Heart left ventricle (tissue), 16 donors: ENCODE measurements at places on chromosomes 5 and 9. TPM values are rescaled to one million over a fixed set of nuclear protein-coding genes. Genes with fewer than 3 reads are reported as not detected.

The ZNF883 gene
- 7.0 TPM for total RNA-seq

The TSLP gene
- total RNA-seq: 4.1 TPM

DNA sequence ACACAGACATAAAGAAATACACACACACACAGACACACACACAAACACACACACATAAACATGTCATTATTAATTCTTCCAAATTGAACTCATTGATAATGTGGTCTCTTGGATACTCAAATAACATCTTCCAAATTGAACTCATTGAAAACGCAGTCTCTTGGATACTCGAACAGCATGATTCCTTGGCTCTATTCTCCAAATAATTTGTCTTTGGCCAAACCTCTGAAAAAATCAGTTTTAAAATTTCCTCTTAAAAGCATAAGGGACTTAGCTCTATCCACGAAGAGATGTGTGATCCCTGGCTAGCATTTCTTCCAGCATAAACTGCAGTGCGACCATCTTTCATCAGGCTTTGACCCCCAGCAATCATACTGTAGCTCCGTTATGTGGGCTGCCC lies 296.6 kb downstream of the IRX2 start:
- H3K27ac ChIP-seq: no peak overlapping the region
- no peak overlapping the region for H3K4me3 ChIP-seq
- H3K36me3 ChIP-seq: no peaks in the 10 kb centered on the region
- no peak for DNase-seq
- H3K4me1 ChIP-seq: no peaks in the 10 kb centered on the region
- no peaks in the 10 kb centered on the region for H3K27me3 ChIP-seq

GRCh38 chr9:72022841-72023240 lies 37.6 kb downstream of the C9orf57 start:
- no peaks in the 10 kb centered on the region for H3K36me3 ChIP-seq
- no peak overlapping the region for H3K27ac ChIP-seq
- no peaks in the 10 kb centered on the region for H3K27me3 ChIP-seq

- no peaks in the 10 kb centered on the region for H3K4me1 ChIP-seq
- no peak overlapping the region for H3K4me3 ChIP-seq
- no peaks in the 10 kb centered on the region for H3K27me3 ChIP-seq
- no peaks in the 10 kb centered on the region for H3K36me3 ChIP-seq
Measured at GRCh38 chr9:123604861-123605260, 248.9 kb downstream of the CRB2 start.

- H3K36me3 ChIP-seq: no peaks in the 10 kb centered on the region
- no peak overlapping the region for H3K27ac ChIP-seq
- no peaks in the 10 kb centered on the region for H3K4me1 ChIP-seq
- H3K4me3 ChIP-seq: no peak overlapping the region
- DNase-seq: no peak
- H3K27me3 ChIP-seq: no peaks in the 10 kb centered on the region
Measured at GRCh38 chr9:11312966-11313365, 700.2 kb upstream of the PTPRD start.

DNA sequence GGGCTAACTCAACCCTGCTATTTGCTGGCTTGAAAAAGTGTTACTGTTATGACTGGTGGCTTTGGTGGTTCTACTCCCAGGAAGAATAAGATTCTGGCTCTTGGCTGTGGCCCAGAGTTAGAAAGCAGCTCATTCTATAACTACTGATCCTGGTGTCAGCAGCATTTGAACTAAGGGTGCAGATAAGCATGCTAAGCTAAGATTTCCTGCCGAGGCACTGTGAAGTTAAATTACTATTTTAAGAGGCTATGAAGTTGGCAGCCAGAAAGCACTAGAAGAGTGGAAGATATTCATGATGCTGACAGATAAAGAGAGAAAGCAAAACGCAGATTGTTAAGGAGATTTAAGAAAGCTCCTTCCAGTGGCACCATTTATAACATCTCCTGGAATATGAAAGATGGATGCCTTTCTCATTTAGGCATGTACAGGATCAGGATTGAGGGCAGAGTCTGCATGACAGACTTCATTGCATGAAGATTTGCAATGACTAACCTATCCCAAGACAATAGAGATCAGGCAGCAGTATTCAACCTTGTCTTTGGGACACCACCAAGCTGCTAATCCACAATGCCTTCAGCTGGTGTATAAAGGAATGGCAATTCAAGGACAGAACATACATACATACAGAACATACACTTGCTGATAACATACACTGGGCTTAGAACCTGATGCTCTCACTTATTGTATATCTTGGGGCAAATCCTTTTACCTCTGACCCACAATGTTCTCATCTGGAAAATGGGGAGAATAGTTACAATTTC lies 11.7 kb downstream of the BRINP1 start:
- no peak for DNase-seq
- no peak overlapping the region for H3K27ac ChIP-seq
- H3K4me3 ChIP-seq: no peak overlapping the region
- no peaks in the 10 kb centered on the region for H3K4me1 ChIP-seq
- no peaks in the 10 kb centered on the region for H3K27me3 ChIP-seq
- H3K36me3 ChIP-seq: no peaks in the 10 kb centered on the region

- H3K4me3 ChIP-seq: no peak overlapping the region
- H3K27ac ChIP-seq: peak overlapping the region; percentile 54
- H3K27me3 ChIP-seq: no peaks in the 10 kb centered on the region
- no peak for DNase-seq
- H3K4me1 ChIP-seq: no peaks in the 10 kb centered on the region
Measured at GRCh38 chr9:115673599-115673998, 480.0 kb upstream of the PAPPA start.

- no peak overlapping the region for H3K4me3 ChIP-seq
- H3K36me3 ChIP-seq: peaks cover 20% of the 10 kb centered on the region
- no peaks in the 10 kb centered on the region for H3K4me1 ChIP-seq
- H3K27me3 ChIP-seq: no peaks in the 10 kb centered on the region
- H3K27ac ChIP-seq: no peak overlapping the region
Measured at GRCh38 chr5:131196331-131196730, 25.6 kb downstream of the LYRM7 start.

DNA sequence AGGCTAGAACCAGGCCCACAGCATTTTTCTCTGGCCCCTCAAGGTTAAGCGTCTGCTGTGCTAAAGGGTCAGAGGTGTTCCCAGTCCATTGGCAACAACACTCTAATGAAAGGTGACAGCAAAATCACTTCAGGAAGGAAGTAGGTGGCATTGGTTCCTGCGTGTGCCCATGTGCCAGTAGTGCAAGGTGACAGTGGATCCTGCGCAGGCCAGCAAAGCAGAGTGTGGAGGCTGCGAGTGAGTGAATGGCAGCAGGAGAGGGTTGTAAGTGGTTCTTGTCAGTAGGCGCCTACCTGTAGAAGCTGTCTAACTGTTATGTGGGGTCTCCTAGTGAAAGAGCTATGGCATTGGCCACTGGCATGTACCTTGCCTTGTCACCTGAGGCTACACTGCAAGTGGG lies 898.2 kb upstream of the TYRP1 start:
- no peak overlapping the region for H3K4me3 ChIP-seq
- no peak overlapping the region for H3K27ac ChIP-seq
- H3K27me3 ChIP-seq: no peaks in the 10 kb centered on the region
- DNase-seq: no peak
- H3K36me3 ChIP-seq: no peaks in the 10 kb centered on the region

- no peaks in the 10 kb centered on the region for H3K4me1 ChIP-seq
- no peaks in the 10 kb centered on the region for H3K27me3 ChIP-seq
- H3K4me3 ChIP-seq: no peak overlapping the region
- H3K27ac ChIP-seq: no peak overlapping the region
- H3K36me3 ChIP-seq: no peaks in the 10 kb centered on the region
Measured at GRCh38 chr5:177100714-177101121, 14.0 kb downstream of the FGFR4 start.

GRCh38 chr9:105681724-105682123 lies 12.6 kb upstream of the TMEM38B start:
- no peaks in the 10 kb centered on the region for H3K4me1 ChIP-seq
- no peaks in the 10 kb centered on the region for H3K36me3 ChIP-seq
- no peak overlapping the region for H3K4me3 ChIP-seq
- H3K27me3 ChIP-seq: no peaks in the 10 kb centered on the region
- no peak overlapping the region for H3K27ac ChIP-seq

DNA sequence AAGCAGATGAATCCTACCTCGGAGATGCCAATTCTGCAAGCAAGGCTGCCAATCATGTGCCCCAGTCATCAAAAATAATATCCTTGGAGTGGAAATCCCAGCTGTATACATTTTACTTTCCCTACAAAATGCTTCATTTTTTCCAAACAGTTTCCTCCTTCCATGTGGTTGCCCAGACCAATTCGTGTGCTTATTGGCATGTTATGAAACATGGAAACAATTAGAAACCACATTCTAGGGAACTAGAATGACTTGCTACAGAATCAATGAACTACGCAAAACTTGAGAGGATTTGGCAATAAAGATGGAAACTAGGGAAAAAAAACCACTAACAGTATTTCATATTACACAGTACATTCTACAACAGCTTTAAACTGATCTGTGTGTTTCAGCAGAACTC lies 584.5 kb upstream of the DMAC1 start:
- no peaks in the 10 kb centered on the region for H3K27me3 ChIP-seq
- no peak overlapping the region for H3K4me3 ChIP-seq
- DNase-seq: no peak
- no peaks in the 10 kb centered on the region for H3K4me1 ChIP-seq

DNA sequence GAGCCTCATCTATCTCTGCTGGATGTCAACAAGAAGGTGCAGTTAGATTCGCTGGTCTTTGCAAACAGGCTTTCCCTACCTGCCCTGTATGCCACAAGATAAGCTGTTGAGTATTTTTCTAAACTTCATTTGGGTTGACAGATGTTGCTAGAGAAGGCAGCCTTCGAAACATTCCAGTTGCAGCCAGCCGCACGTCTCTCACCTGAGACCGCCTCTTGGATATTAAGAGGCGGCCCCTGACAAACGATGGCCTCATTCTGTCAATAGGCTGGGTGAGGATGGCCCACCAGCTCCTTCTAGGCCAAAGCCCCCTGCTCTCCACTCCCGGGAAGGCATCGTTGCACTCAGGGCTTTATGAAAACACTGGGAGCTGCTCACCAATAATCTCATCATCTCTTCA lies 181.6 kb downstream of the DAB2IP start:
- no peak for DNase-seq
- H3K27ac ChIP-seq: no peak overlapping the region
- H3K4me1 ChIP-seq: peaks cover 6% of the 10 kb centered on the region
- no peak overlapping the region for H3K4me3 ChIP-seq
- no peaks in the 10 kb centered on the region for H3K27me3 ChIP-seq
- H3K36me3 ChIP-seq: no peaks in the 10 kb centered on the region

DNA sequence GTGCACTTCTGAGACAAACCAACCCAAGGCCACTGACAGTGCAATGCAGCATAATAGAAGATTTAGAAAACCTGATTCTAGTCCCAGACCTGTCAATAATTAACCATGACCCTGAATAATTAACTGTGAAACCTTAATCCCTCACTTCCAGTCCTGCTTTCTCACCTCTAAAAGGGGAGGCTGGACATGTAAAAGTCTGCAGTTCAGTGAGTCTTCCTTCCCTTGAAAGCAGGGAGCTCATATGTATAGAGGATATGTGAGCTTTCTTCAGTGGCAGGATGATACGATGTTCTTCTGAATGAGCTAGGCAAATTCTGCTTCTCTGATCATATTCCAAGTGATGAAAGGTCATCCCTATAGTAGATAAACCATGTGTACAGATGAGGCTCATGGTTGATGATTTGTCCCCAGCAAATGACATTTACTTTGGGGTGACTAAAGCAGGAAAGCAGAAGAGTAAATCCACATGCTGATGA lies 2.9 kb downstream of the KCNV2 start:
- no peaks in the 10 kb centered on the region for H3K27me3 ChIP-seq
- H3K4me1 ChIP-seq: no peaks in the 10 kb centered on the region
- no peak for DNase-seq
- no peak overlapping the region for H3K4me3 ChIP-seq
- no peak overlapping the region for H3K27ac ChIP-seq

- H3K4me1 ChIP-seq: no peaks in the 10 kb centered on the region
- DNase-seq: no peak
- no peak overlapping the region for H3K4me3 ChIP-seq
- no peaks in the 10 kb centered on the region for H3K36me3 ChIP-seq
- no peak overlapping the region for H3K27ac ChIP-seq
Measured at GRCh38 chr9:60545878-60546385, 368.3 kb upstream of the SPATA31A5 start.

- no peak overlapping the region for H3K4me3 ChIP-seq
- H3K36me3 ChIP-seq: peaks cover 100% of the 10 kb centered on the region
- no peaks in the 10 kb centered on the region for H3K27me3 ChIP-seq
- DNase-seq: no peak
Measured at GRCh38 chr5:98898743-98899142, 30.1 kb downstream of the CHD1 start.

DNA sequence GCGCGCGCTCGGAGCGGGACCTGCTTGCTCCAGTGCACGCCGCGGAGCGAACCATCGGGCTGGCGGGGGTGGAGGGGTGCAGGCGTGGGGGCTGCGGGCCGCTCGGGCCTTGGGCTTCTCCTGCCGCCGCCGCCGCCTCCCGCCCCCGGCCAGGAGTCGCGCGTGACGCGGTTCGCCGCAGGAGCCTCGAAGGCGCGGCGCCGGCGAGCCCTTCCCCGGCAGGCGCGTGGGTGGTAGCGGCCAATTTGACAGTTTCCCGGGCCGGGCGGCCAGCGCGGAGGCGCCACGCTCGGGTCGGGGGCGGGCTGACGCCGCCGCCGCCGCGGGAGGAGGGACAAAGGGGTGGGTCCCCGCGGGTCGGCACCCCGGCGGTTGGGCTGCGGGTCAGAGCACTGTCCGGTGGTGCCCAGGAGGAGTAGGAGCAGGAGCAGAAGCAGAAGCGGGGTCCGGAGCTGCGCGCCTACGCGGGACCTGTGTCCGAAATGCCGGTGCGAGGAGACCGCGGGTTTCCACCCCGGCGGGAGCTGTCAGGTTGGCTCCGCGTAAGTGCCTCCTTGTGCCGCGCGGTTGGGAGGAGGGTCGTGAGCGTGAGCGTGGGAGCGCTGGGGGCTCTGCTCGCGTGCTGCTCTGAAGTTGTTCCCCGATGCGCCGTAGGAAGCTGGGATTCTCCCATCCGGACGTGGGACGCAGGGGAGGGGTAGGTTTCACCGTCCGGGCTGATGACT lies at the start of gene TJP2:
TJP2 (plus strand) TSS at position 387 of the 725 bp plus-strand sequence; CDS start at position 483, 96 bp downstream.
- H3K4me1 ChIP-seq: peaks cover 73% of the 10 kb centered on the region
- peak within 1 kb of the TSS; percentile 96 for H3K27ac ChIP-seq
- no peaks in the 10 kb centered on the region for H3K36me3 ChIP-seq

GRCh38 chr5:147321569-147321968 lies 86.7 kb downstream of the STK32A start:
- no peaks in the 10 kb centered on the region for H3K4me1 ChIP-seq
- no peak for DNase-seq
- no peaks in the 10 kb centered on the region for H3K27me3 ChIP-seq
- H3K36me3 ChIP-seq: no peaks in the 10 kb centered on the region
- H3K27ac ChIP-seq: no peak overlapping the region
- H3K4me3 ChIP-seq: no peak overlapping the region

- no peak overlapping the region for H3K4me3 ChIP-seq
- H3K27ac ChIP-seq: no peak overlapping the region
- no peaks in the 10 kb centered on the region for H3K36me3 ChIP-seq
- H3K27me3 ChIP-seq: no peaks in the 10 kb centered on the region
Measured at GRCh38 chr5:43731573-43731972, 128.6 kb downstream of the NNT start.

DNA sequence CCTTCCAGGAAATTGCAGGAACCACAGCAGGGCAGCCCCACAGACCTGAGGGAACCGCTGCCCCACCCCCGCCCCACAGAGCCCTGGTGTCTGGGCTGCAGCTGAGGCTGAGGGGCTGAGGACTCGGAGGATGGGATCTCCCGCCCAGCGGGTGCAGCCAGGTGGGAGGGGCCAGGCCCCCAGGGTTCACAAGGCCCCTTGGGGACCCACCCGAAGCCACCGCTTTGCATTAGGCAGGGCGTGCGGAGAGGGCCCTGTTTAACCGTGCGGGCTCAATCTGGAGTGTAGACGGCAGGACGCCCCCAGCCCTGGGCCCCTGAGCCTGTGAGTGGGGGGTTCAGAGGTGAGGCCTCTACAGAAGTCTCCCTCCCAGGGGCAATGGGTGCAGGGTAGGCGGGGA lies 10.8 kb downstream of the NOTCH1 start:
- H3K27ac ChIP-seq: no peak overlapping the region
- H3K36me3 ChIP-seq: peaks cover 11% of the 10 kb centered on the region
- no peak overlapping the region for H3K4me3 ChIP-seq
- DNase-seq: no peak
- H3K4me1 ChIP-seq: peaks cover 90% of the 10 kb centered on the region
